AG09309 (cell line): ENCODE measurements at places on chromosomes 2 and 18.

- no peak for DNase-seq
Measured at GRCh38 chr2:61878761-61879160, 9.7 kb downstream of the CCT4 start.

DNA sequence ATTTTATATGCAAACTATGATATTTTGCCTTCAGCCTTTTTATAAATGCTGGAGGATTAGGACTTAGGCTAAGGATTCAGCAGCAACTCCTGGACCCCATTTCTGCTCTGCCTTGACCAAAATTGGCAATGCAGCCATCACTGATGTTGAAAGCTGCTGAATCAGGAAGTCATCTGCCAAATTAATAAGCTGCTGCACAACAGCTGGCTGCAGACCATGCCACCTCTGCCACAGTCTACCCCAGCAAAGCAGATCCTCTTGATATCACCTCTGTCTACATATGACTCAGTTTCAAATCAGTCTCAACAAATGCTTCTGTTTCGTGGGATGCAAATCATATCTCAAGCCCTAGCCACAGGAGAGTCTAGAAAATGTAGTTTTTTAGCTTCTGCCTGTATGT is 7.1 kb upstream of the SOS1 start:
- DNase-seq, result no peak

DNA sequence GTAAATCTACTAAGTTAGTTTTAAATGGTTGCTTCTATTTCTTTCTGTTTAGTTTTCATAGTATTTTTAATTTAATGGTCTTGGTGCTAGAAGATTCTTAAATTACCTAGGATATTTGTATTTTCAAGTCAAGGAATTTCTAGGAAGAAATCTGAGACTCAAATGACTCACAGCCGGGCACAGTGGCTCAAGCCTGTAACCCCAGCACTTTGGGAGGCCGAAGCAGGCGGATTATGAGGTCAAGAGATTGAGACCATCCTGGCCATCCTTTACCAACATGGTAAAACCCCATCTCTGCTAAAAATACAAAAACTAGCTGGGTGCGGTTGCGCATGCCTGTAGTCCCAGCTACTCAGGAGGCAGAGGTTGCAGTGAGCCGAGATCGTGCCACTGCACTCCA is 95.5 kb downstream of the C2orf74 start:
- no peak for DNase-seq

DNA sequence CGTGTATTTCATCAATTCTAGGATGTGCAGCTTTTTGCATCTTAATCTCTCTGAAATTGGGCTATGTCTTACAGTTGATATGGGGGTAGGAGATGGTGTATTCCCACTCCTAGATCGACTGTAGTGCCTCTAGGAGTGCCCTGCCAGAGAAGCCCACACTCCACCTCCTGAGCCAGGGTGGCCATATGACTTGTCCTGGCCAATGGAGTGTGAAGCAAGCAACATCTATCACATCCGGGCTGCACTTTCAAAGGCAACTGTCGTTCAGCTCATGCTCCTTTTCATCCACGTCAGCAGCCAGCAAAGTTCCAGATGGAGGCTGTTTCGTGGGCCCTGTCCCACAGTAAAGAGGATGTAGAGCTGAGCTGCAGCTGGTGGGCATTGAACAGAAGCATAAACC is 149.4 kb upstream of the SLC1A4 start:
- DNase-seq, result no peak

GRCh38 chr18:26803643-26804042 is 61.9 kb downstream of the AQP4 start:
- no peak for DNase-seq

DNA sequence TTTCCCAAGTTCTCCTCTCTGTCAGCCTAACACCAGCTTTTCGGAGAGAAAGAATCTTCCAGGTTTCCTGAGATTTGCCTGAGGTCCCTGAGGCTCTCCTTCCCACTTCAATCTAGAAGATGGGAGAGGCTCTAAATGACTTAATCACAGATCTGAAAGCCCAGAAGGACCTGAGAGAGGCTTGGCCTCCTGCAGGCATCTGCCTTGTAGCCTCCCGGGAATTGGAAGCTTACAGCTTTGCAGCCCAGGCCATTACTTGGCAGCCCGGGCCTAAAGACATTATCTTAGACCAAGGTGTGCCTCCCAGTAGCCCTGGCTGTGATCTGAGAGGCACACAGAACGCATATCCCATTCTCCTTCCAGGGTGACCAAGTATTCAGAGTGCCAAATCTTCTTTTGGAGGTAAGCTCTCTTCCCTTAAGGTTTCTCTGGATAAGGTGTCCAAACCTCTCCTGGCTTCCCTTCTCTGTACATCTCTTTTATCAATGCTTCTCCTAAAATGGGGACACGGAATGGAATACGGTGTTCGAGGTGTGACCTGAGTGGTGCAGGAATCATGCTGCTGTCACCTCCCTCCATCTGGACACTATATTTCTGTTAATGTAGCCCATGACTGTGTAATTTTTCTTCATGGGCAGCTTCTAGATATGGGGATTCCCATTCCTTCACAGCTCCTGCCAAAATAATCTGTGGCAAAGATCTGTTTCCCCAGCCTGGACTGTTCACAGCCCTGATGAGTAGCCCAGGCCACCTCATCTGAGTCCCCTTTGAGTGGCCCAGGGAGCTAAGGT is 16.0 kb downstream of the CTIF start:
- DNase-seq, result no peak
